ENCODE measurements at places on chromosomes 16 and 17.

DNA sequence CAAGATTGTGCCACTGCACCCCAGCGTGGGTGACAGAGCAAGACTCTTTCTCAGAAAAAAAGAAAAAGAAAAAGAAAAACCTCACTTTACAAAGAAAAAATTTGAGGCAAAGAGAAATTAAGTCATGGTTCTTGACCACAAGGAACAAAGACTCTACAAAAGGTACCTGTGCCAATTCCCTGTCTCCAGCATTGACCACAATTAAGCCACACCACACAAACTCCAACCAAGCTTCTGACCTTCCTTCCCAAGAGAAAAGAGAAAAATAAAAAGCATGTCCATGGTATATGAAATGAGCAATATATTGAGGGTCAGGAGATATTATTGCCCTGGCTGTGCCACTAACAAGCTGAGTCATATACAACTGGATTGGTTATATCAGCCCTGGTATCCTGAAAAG lies 146.3 kb upstream of the NOG start:
- no peak for DNase-seq

DNA sequence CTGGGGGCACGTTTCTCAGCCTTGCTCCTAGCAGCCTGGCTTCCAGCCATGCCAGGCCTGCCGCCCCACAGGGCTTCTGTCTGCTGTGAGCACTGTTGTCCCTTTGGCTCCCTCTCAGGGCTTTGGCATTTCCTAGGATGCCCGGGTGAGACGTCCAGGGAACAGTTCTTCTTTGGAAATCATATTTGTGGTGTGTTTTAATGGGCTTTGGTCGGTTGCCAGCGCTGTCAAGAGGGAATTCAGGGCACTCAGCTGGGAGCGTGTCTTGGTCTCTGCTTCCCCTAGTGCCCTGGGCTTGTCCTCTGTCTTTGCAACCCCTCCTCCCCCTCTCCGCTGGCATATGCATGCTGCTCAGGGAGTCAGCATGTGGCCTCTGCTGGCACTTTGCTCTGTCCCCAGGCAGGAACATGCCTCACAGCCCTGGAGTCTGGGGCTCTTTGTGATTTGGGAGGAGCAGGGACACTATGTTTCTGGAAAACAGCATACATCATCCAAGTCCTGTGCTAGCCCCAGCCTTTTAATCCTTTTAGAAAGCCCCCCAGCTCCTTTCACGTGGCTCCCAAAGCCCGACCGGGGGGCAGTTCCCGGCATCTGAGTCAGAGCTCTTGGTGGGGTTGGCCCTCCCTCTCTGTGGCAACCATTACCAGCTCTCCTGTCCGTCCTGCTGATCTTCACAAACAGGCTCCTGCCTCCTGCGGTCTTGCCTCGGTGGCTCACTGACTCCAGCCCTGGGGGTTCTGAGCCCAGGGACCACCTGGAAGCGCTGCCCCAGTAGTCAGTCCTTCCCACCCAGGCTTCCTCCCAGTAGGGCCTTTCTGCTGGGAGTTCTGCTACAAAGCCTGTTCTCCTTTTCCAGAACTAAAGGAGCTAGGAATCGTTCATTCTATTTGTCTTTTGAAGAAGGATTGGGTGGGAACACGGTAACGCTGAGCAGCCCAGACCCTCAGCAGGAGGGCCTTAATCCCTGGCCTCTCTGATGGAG lies 26.7 kb downstream of the SAP30BP start:
- peak; percentile 61 for DNase-seq

DNA sequence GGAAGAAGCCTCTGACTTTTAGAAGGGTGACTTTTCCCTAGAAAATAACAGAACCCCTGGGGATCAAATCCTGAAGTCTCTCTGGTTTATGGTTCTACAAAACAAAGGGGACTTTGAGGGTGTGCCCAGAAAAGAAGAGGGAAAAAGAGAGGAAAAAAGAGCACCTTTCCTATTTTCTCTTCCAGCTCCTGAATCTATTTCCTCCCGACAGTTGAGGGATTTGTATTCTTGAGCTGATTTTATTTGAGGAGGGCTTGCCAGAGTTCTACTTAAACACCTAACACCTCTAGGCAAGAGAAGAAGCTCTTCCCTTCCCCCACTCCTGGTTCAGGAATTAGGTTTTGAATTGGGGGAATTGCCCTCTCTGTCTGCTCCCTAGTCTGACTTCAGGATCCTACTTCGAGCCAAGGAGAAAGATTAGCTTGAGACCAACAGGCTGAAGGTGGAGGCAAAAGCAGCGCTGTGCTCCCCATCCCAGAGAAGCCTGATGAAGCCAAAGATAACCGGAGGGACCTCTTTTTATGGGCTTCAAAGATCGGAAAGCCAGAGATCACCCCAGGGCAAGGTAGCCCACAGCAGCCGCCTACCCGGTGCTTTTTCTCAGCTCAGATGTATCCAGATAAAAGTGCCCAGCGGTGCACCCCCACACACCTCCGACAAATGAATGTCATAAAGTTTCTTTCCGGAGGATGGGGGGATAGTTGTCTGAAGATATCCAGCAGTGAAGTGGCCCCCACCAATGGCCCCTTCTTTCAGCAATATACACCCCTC lies 796 bp downstream of the HOXB3 start:
- no peak for DNase-seq

DNA sequence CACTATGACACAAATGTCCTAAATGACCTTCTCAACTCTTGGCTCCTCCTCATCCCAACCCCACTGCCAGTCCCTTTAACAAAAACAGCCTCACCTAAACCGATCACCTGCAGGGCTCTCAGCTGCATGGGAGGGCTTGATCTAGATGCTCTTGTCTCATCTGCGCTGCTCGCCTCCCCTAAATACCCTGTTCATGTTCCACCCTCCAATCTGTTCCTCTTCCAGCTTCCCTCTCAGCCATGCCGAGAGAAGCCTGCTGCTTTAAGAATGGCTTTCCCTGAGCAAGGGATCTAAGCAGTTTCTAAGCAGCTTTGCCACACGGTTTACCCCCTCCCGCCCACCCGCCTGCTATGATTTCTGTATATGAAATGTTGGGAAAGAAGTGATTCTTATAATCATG lies 23.7 kb downstream of the PIPOX start:
- no peak for DNase-seq

DNA sequence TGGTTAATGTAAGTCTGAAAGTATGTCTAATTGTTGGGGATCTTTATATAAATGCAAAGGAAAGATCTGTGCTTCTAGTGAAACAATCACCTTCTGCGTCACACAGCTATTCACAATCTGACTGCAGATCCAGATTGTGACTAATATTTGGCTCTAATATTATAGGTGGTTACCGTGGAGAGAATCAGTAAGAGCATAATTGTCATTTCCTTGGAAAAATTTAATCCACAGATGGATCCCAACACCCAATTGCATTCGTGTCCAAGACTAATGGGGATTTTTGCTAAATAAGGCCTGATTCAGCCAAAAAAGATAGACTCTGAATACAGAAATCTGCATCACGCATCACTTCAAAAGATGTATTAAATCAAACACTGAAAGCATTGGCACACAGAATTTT lies 2.7 kb upstream of the KCNJ2 start:
- DNase-seq, result no peak

- DNase-seq, result no peak
Measured at GRCh38 chr17:46135879-46136563, 57.2 kb downstream of the KANSL1 start.

DNA sequence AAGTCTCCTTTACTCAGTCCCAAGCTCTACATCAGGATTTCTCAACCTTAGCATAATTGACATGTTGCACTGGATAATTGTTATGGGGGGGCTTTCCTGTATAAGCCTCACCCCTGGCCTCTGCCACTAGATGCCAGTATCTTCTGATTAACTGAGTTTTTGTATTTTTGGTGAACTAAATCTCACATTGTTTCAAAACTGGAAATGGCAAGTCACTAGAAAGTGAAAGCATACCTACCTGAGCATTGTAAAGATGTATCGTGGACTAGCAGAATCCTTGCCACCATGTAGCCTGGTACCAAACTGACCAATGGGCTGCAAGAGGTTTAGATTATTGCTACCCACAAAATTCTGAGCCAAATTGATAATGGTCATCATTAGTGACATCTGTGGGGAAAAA lies 15.0 kb downstream of the TOP2A start:
- DNase-seq, result no peak

DNA sequence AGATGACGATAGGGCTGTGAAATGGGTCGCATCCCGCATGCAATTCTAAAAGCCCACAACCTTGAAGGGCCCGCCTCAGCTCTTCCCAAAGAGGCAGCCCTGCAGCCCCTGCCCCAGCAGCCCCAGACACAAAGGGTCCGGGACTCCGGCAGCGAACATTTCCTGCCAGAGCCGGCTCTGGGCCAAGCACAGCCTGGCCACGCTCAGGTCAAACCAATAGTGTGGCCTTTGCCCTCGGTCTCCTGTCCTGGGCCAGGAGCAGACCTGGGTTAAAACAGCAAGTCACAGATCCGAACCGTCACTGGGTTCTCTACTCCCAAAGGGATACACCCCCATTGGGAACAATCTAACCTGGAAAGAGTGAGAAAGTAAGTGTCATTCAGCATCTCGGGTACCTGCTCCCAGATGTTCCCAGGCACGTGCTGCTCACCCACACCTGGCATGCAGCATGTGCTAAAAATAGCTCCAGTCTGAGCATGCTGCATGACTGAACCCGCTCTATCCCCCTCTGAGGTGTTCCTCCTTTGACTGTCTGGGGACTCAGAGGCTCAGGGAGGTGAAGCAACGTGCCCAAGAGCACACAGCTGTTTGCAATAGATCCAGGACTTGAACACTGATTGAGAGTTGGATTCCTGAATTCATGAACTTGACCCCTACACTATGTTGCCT lies 22.2 kb upstream of the ATP2A3 start:
- DNase-seq, result no peak

- DNase-seq, result no peak
Measured at GRCh38 chr17:17770632-17771044, 66.1 kb downstream of the SREBF1 start.

DNA sequence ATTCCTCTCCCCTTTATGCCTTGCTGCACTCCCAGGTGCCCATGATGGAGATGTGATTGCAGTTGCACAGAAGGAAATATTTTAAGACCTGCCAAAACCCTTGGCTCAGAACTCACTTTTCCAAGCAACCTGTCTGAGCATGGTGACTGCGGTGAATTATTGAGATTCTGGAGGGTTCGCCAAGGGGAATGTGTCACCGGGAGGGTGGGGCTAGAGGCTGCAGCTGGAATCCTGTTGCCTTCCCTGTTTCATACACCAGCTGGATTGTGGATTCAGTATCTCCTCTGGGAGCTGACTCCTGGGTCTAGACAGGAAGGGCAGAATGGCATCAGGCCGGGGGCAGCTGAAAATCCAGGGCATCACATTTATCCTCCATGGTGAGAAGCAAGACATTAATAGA lies 527.2 kb downstream of the TMEM114 start:
- DNase-seq, result no peak

- DNase-seq, result no peak
Measured at GRCh38 chr17:45013021-45013997, 38.1 kb downstream of the DCAKD start.

DNA sequence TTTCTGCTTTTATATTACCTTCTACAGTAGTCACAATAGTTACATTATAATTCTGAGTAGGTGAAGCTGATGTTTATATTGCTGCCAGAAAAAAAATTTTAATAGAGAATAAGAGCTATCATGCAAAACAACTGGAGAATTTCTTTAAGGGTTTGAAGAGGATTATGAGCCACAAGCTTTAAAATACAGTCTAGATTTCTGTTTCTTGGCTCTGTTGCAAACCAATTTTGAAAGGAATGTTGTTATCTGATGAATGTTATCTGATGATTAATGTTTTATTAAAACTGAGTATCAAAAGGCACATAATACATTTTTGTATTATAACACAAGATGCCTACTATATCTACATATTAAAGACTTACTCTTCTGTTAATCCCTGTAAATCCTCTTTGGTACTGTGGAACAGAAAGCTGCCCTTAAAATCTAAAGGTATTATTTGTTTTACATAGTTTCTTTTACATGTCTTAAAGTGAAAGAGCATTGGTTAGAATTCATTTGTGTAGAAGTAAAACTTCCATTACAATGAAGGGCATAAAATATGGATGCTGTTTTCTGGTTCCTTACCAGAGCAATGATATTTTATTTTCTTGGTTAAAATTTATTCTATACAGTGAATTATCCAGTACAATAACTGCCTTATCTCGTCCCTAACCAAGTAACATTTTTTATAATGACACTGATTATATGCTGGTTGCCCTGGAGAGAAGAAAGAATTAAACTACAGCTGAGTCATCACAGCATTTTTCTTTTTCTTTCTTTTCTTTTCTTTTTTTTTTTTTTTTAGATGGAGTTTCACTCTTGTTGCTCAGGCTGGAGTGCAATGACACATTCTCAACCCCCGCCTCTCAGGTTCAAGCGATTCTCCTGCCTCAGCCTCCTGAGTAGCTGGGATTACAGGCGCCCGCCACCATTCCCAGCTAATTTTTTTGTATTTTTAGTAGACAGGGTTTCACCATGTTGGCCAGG lies 205.7 kb downstream of the TANC2 start:
- DNase-seq, result no peak

- no peak for DNase-seq
Measured at GRCh38 chr17:70239391-70239826, 70.1 kb downstream of the KCNJ2 start.

DNA sequence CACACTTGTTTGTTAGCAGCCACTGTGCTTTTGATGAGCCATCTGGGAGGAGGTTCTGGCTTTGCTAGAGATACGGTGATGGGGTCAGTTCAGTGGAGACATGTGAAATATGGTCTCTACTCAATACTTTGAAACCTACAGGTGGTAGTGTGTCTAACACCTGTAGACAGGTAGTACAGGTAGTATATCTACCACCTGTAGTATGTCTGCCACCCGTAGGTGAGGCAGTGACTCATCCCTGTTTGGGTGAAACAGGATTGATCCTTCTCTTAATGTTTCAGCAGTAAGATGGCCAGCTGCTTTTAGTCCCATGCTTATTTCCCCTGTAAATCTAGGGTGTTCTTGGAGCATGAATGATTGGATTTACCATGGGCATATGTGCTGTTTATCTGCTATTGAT lies 240.8 kb downstream of the SNX29 start:
- DNase-seq, result no peak

GRCh38 chr17:1539811-1540210 lies 22.8 kb downstream of the PITPNA start:
- no peak for DNase-seq

GRCh38 chr16:59356709-59357108 lies 622.6 kb upstream of the GOT2 start:
- no peak for DNase-seq

DNA sequence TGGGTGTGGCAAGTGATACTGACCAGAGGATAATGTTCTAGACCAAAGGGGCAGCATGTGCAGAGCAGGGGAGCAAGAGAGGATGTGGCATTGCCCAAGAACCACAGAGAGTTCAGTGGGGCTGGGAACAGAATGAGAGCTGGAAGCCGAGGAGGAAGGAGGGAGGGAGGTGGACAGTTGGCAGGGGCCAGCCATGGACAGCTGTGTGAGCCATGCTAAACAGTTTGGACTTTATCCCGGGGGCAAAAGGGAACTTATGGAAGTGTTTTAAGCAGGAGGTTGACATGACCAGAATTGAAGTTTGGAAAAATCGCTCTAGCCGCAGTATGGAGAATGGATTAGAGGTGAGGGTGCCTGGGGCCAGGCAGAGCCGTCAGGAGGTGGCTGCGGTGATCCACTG lies 29.4 kb upstream of the TMEM132E start:
- DNase-seq, result no peak

GRCh38 chr17:29612404-29613280 lies 10.1 kb downstream of the CORO6 start:
- no peak for DNase-seq
